ENCODE measurements at places on chromosomes 5 and 9.

- ATAC-seq: no peak
Measured at GRCh38 chr5:51389288-51389576, 6.0 kb downstream of the ISL1 start.

DNA sequence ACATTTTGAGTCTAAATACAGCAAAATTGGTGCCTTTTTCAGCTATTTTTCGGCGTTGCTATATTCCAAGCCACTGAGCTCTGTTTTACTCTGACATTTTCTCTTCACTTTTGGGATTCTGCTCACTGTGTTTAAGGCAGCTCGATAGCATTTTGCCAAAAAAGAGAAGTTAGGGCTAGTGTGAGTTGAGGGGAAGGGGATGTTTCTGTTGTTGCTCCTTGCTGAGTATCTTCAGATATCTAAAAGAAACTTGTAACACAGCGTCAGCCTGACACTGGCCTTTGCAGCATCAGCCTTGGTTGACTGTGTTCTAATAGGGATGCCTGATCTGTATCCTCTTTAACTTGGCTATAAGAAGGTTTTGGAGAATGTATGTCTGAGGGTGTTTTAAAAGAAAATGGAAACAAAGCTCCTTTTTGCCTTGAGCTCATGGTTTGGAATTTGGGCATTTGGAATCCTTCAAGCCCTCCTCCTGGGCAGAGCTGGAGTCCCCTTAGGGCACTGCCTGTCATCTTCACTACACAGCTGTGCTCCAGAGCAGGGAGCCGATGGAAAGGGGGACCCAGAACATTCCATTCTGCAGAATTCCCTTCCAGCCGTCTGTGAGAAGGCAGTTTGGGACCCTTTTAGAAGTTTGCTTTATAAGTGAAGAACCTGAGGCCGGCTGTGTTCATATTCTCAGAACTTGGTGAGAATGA lies 63.0 kb downstream of the EXOSC2 start:
- no peak for ATAC-seq

DNA sequence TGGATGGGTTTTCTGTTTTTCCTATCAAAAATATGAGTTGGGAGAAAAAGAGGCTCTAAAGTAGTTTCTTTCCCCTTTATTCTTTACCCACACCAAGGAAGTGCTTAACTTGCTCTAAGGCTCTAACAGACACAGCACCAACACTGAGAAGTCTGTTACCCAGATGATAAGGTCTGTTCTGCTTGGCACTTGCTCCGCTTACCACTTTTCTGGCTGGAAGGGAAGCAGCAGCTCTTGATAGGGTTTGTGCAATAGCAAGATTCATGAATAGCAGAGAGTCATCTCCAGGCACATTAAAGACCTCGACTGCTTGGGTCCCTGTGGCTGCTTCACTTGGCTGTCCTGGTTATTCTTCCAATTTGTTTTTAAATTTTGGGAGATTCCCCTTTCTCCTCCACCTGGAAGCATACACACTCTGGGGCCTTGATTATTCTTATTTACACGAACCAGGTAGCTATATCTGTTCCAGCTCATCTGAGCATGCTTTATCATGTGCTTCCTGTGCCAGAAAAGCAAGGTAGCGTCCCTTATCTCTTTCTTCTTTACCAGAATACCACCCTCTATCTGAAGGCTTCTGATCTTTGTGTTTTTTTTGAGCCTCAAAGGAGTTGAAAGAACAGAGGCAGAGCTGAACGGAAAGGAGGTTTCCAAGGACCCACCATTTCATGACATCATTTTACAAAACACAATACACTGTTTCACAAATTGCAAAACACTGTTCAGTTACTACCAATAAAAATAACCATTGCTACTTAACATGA lies 24.8 kb downstream of the PPP3R2 start:
- no peak for ATAC-seq

- no peak for ATAC-seq
Measured at GRCh38 chr9:134535171-134535570, 106.4 kb upstream of the COL5A1 start.
